ENCODE measurements at places on chromosomes 5 and 9.

DNA sequence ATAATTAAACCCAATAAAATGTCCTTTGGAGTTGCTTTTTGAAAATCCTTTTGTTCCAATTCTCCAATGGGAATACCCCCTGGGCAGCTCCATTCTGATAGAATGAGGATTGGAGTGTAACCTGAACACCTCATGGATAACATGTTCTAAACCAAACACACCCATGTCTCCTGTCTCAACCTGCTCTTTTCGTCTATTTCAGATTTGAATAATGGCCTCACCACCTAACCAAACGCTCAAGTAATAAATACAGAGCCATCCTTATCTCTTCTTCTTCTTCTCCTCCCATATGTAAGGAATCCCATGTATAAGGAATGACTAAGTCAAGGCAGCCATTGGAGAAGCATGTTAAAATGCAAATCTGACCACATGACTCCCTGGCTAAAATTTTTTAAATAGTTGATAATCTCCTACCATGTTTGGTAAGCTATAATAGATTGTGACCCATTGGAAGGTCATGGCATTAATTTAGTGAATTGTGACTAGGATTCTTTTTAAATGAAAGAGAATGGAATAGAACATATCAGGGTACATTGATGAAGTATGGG is 26.0 kb downstream of the ELL2 start:
- DNase-seq: no peak

DNA sequence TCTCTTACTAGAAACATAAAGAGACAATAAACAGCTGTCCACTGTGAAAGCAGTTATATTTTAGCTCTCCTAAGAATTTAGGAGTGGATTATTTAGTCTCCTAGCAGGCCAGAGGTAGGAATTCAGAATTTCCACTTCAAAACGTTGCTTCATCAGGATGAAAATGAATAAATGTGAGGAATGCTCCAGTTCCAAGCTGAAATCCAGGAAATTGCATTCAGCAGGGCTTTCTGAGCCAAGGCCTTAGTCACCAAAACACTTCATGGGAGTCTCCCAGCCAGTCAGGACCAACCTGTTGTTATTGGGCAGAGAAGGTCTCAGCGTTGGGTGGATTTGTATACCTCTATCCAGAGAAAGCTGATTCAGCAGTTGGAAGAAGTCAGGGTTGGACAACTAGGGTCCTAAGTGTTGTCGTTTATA is 1040.3 kb downstream of the TLE1 start:
- no peak for DNase-seq

- no peak for DNase-seq
These were observed 138.7 kb downstream of the UGCG start for GRCh38 chr9:112035166-112035826.

GRCh38 chr5:41527201-41527779 is 16.9 kb upstream of the PLCXD3 start:
- DNase-seq: peak; percentile 29

DNA sequence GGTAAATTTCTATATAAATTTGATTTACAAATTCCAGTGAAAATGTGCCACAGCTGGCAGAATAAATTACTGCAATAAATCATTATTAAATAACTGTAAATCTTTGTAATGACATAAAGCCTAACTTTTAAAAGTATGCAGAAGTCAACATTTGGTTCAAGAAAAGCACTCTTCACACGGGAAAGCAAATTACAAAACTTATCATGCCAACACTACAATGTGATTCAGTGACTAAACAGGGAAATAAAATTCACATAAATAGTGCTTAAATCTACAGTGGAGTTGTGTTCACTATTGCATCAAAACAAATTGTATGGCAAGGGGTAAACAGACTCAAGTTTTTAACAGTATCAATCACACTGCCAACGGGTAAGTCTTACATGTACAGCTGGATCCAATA is 117.2 kb downstream of the BNC2 start:
- no peak for DNase-seq

- DNase-seq: peak; percentile 83
These were observed 291.8 kb downstream of the AOPEP start for GRCh38 chr9:95018099-95018936.

Measured in HFF-Myc (cell line).